ENCODE measurements at places on chromosomes 11 and 22.

DNA sequence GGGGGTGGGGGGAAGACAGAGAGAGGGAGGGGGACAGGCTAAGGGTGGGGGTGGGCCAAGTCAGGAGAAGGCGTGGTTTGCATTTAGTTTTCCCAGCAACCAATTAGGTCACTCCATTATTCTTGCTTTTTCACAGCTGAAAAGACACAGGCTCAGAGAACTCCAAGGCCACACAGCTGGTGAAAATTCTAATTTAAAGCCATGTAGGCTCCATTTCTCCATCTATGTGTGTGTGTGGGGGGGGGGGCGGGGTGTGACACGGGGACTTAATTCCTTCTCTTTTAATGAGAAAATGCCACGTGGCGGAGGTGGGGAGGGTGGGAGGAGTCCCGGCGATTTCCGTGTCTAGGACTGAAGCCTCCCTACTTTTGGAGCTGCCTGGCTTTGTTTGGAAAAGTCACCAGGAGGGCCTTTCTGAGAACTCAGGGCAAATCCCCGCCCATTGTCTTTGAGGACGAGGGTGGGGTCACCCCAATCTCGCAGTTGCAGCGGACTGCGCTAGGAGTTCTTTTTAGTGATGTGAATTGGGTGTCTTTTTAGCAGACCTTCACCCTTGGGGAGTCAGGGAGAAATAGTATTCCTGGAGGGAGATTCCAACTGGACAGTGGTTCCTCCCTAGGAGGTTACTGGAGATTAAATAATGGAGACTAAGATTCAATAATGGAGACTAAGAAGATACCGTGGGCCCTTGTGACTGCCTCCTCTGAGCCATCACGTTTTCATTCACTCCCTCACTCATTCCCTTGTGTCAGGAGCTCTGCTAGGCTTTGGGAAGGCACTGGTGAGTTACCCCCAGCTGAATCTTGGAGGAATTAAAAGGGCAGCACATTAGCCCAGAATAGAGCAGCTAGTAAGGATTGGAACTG, 36.4 kb upstream of the PTPRJ start:
- no peak for DNase-seq

DNA sequence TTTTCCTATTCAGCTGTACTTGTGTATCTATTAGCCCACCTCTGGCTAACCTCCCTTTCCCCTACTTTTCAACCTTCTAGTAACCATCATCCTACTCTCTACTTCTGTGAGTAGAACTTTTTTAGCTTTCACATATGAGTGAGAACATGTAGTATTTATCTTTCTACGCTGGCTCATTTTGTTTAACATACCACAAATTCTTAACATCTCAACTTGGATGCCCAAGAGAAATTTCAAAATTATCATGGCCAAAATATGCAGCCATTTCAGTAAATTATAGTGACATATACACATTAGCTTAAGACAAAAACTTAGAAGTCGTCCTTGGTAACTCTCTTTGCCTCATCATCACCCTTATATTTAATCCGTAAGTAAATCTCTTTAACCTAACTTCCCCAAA, 34.7 kb downstream of the LUZP2 start:
- no peak for DNase-seq

DNA sequence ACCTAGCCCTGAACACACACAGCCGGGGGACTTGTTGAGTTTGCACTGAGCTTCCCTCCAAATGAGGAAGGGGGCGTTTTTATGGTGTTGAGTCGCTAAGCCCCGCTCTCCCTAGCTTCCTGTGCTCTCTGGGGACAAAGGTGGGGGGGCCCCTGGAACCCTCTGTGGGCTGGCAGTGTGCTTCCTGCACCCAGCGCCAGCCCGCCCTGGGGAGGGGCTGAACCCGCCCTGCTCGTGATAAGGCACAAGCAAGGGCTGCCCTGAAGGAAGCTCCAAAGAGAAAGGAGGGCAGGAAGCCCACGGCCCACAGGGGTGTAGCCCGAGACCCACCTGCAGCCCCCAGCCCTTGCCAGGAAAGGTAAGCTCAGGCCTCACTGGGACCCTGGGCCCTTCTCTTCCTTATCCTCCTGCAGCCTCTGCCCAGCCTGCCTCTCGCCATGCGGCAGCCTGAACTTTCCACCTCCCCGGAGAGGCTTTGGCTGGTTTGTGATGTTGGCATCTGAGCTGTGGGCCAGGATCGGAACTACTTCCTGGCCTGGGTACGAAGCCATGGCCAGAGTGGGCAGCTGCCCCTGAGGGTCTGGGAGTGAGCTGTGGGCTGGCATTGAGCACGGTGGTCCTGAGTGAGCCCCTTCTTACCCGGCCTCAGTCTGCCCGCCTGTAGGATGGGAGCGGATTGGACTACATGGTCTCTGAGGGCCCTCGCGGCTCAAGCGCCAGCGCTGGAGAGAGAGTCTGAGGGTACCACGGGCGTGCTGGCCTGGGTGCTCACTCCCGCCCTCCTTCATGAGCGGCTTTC, at the start of gene FERMT3:
Gene FERMT3 (plus strand): TSS at position 265 of the 799 bp plus-strand sequence. CDS start 644 bp downstream, outside the sequence.
- DNase-seq: peak; percentile 84

- DNase-seq: no peak
These were observed 173.4 kb upstream of the BDNF start for GRCh38 chr11:27873664-27874063.

DNA sequence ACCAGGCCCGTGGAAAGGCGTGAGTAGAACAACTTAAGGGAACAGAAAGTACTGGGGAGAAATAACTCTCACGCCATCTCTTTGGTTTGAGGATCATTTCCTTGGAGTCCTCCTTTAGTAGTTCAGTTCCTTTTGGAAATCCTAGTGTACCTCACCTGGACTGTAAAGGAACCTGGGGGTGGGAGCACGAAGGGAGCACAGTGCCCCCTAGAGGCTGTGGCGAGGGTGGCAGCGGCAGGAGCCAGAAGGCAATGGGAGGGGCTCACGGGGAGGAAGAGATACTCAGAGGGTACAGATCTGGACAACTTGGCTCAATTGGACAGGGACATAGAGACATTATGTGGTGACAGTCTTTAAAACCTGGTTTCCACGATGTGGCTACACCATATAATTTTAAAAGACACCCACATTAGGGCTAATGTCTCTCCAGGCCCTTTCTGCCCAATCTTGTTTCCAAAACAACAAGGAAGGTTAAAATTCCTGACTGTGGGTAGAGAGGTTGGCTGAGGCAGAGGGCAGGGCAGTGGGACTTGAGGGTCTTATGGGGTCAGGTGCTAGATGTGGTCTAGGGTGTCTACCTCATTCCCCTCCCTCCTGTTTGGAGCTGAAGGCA, 87.0 kb downstream of the CSNK2A3 start:
- DNase-seq: peak; percentile 70

DNA sequence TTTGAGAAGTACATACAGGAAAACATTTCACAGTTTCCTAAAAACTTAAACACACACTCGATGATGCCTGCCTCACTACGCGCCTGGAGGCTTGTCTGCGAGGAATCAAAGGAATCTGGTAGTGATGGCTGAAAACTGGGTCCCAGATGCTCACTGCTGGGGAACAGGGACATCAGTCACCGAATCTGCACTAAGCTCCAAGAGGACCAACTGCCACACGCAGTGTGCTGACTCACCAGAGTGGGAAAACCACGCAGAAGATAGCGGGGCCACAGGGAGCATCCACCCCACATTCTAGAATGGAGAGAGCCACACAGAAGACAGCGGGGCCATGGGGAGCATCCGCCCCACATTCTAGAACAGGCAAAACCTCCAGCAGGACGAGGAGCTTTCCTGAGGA, 24.3 kb upstream of the MOB2 start:
- DNase-seq: no peak

- DNase-seq: no peak
These were observed 24.6 kb downstream of the FXYD6 start for GRCh38 chr11:117851852-117852251.

DNA sequence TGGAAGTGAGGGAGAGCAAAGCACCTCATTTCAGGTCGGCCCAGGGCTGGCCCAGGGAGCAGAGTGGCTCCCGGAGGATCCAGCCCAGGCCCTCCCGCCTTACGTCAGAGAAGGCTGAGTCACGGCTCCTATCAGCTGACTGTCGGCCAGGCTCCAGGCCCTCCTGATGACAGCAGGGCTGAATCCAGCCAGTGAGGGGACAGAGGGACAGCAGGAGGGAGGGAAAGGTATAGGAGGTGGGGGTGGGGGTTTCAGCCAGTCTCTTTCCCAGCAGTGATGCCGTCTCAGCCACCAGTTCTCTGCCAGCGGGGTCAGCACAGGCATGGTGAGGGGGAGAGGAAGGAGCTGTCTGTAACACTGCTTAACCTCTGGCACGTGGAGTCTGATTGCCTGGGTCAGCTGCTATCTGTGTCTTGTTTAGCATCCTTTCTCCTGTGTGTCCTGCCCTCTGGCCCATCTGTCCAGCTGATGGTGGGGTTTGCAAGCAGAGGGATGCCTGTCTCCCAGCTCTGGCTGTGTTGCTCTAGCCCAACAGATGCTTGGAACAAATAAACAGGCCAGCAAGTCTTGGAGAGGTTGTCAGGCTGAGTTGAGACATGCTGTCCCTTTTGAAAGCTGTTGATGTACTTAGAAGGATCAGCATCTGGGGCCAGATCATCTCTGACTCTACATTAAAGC, 74.0 kb downstream of the ADAMTS15 start:
- no peak for DNase-seq

DNA sequence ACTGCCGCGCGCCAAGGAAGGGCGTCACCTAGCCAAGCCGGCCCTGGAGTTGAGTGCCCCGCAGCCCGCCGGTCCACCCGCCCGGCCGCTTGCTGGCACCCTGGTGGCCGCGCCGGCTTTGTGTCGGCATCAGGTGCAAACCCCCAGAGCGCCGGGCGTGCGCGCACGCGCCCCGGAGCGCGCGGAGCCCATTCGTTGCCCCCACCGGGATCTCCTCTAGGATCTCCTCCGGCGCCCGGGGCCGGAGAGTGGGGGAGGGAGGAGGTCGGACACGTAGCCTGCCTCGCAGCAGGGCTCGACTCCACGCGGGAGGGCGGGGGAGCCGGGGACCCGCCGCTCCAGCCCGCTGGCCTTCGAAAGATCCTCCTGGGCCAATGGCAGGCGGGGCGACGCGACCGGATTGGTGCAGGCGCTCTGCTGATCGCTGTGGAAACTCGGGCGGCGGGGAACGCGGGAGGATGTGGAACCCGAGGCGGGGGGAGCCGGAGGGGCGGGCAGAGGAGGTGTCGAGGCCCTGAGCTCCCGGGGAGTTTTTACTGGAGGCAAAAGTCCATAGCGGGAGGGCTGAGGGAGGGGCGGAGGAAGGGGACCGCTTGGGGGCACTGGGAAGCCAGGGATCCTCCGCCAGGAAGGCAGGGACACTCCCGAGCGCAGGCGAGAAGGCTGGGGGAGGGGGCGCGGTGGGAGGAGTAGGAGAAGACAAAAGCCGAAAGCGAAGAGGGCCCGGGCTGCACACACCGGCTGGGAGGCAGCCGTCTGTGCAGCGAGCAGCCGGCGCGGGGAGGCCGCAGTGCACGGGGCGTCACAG, at the start of gene FADS2:
Gene FADS2 (plus strand): TSS at position 730 of the 808 bp plus-strand sequence. CDS start 91 bp downstream, outside the sequence.
- DNase-seq: peak; percentile 77

- DNase-seq: no peak
These were observed 25.4 kb downstream of the ST3GAL4 start for GRCh38 chr11:126380909-126381308.

GRCh38 chr22:47209040-47209514, 446.6 kb downstream of the TBC1D22A start:
- no peak for DNase-seq

- DNase-seq: peak; percentile 93
These were observed at the start of gene PSMD13 for GRCh38 chr11:236774-237767. Gene PSMD13, plus strand, starts transcription at chr11:236976. Its CDS starts 74 bp downstream, at chr11:237050.

- DNase-seq: no peak
These were observed 62.1 kb downstream of the LRP5 start for GRCh38 chr11:68374531-68374930.

- DNase-seq: no peak
These were observed 4.7 kb downstream of the SAC3D1 start for GRCh38 chr11:65045728-65046127.

DNA sequence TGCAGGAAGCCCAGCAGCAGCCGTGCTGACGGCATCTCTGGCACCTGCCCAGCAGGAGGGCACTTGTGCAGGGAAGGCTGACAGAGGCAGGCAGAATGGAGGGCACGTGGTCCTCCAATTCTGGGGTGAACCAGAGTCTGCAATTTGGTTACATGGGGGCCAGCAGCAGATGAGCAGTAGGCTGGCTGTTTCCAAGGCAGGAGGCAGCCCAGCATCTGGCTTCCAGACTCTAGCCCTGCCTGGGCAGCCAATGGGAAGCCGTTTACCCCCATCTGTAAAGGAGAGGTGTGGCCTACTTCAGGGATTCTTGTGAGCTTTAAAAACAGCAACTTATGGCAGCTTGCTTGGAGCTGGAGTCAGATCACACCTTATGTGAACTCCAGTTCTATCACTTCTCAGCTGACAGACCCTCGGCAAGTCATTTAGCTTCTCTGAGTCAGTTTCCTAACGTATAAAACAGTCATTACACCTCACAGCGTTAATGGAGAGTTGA, 27.9 kb upstream of the RASL10A start:
- DNase-seq: no peak

DNA sequence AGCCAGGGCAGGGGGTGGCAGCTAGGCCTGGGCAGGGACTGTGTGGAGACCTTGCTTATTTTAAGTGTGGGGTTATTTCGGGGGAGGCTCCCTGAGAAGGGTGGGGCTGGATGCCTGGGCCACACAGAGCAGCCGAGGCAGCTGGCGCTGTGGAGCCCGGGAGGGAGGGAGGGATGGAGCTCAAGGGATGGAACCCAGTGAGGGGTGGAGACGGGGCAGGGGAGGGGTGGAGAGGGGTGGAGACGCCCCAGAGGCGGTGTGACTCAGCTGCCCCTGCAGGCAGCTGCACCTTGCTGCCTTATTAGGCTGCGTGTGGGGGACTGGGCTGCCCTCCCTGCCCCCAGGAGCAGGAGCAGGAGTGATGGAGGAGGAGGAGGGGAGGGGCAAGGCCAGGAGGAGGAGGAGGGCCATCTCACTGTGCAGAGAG, 9.8 kb upstream of the TSSC4 start:
- no peak for DNase-seq

DNA sequence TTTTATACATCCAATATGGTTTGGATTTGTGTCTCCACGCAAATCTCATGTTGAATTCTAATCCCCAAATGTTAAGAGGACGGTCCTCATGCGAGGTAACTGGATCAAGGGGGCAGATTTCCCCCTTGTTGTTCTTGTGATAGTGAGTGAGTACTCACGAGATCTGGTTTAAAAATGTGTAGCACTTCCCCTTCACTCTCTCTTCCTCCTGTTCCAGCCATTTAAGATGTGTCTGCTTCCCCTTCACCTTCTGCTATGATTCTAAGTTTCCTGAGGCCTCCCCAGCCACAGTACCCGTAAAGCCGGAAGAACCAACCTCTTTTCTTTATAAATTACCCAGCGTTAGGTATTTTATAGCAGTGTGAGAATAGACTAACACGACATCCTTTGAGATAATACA, 98.6 kb downstream of the TTC28 start:
- no peak for DNase-seq

- DNase-seq: no peak
These were observed 7.0 kb downstream of the C11orf86 start for GRCh38 chr11:66981976-66982578.

- DNase-seq: no peak
These were observed 30.4 kb downstream of the POU2F3 start for GRCh38 chr11:120270386-120270785.

All from activated T-cell treated with anti-CD3 and anti-CD28 coated beads, Interleukin-2, amount 50 U/mL, for 24 hours (primary cell).